Dermis lymphatic vessel endothelial cell (primary cell): ENCODE measurements at places on chromosomes 7 and 10. TPM values are rescaled to one million over a fixed set of nuclear protein-coding genes. Genes with fewer than 3 reads are reported as not detected.

The NKX6-2 gene
- not detected in 2 replicates for total RNA-seq

The TAS2R4 gene
- total RNA-seq: 0.33 and 0.86 TPM in 2 replicates

The INMT gene
- total RNA-seq: not detected in 2 replicates

The BICC1 gene
- total RNA-seq: under 0.01 and 0.43 TPM in 2 replicates

The UBTD1 gene
- total RNA-seq: 31.5 and 47.9 TPM in 2 replicates

The ANXA7 gene
- 94.1 and 100 TPM in 2 replicates for total RNA-seq

The PLA2G12B gene
- 0.43 TPM in 1 of 2 replicates, not detected in the other for total RNA-seq
